ENCODE measurements at places on chromosomes 13 and 19. TPM values are rescaled to one million over a fixed set of nuclear protein-coding genes. Genes with fewer than 3 reads are reported as not detected.

DNA sequence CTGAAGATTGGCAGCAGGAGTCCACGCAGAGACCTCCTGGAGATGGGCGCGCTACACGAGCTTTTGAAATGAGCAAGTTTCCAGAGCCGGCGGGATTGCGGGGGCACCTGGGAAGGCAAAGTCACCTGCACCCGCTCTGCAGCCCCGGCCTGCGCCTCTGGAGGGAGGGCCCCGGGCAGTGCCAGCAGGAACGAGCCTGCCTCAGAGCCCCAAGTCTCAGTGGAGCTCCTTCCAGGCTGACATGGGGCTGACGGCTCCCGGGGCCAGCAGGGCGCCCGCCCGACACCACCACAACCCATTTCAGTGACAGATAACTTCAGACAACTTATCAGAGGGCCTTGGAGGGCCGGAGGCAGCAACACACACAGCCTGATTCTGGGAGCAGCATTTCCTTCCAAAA is 45.0 kb downstream of the RASA3 start:
- no peak for DNase-seq

GRCh38 chr19:34540811-34541557 is 59.4 kb downstream of the WTIP start:
- no peak for DNase-seq

- no peak for DNase-seq
These were observed 96.4 kb downstream of the MBNL2 start for GRCh38 chr13:97318532-97318931.

DNA sequence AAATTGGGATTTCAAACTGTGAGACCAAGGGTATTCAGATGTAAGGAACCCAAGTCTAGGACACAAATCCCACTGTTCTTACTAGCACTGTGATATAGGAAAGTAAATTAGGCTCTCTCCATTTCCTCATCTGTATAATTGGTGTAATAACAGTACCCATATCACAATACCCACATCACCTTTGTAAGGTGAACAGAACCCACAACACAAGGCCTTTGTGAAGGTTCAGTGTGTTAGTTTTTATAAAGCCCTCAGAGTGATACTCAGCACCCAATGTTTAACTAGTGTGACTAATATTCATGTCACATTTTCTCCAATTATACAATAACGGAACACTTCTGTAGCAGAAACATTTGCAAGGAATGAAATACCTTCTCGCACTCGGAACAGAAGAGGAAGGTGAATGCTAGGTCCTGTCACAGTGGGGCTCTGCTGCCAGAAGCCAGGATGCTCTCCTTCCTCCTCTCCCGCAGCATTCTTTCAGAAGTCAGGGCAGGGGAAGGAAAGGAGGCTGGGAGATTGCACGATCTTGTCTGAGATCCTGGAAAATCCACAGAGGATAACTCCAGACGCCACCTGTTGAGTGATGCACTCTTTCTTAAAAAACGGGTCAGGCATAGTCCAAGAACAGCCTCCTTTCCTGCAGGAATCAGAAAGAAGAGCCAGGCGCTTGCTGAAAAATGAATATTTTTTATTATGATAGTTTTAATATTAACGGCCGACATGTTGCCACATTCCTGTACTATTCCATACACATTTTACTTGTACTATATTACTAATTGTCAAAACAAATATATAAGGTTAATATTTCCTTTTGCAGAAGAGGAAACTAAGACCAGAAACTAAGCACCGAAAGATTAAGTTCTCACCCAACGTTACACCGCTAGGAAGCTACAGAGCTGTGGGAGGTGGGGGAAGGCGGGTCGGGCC is 762 bp downstream of the ZNF45 start:
- no peak for DNase-seq

- peak; percentile 92 for DNase-seq
These were observed 10.7 kb downstream of the PTGIR start for GRCh38 chr19:46614114-46614722.

- DNase-seq, result no peak
These were observed 23.6 kb downstream of the DCAF15 start for GRCh38 chr19:13975870-13976269.

The CAPN12 gene
- not detected for total RNA-seq

The FUT1 gene
- 1.8 TPM for total RNA-seq

DNA sequence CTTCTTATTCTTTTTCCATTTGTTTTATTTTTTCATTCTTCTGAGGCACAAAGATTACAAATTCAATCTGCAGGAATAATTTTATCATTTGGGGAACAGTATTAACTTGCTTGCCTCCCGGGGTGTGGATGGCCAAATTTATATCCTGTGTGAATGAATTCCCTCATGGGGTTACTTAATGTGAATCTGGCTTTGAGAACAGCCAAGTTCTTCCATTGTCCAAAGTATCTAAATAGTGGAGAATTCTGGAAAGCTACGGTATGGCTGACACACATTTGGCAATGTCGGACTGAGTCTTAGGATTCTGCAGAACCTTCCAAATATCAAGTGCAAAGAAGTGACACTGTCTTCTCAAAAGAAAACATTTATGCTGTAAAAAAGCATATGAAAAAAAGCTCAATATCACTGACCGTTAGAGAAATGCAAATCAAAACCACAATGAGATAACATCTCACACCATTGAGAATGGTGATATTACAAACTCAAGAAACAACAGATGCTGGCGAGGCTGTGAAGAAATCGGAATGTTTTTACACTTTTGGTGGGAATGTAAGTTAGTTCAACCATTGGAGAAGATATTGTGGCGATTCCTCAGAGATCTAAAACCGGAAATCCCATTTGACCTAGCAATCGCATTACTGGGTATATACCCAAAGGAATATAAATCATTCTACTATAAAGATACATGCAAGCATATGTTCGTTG is 620.2 kb downstream of the EFNB2 start:
- no peak for DNase-seq

The ZNF571 gene
- total RNA-seq, result 2.4 TPM

DNA sequence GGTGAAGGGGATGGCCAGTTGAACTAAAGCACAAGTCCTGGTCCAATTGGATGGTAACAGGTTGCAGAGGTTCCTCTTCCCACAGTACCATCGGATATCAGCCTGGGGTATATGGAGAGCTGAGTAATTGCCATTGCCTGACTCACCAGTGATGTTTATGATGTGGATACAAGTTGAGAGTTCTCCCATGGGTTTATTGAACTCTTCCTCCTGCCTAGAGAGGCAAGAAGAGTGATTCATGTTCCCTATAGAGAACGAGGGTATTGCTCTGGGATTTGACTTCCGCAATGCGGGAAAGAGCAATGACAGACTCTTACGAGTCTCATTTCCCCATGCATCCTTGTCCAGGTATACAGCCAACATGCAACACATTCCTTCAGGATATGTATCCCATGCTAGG is 111.3 kb upstream of the PCDH9 start:
- DNase-seq, result no peak

DNA sequence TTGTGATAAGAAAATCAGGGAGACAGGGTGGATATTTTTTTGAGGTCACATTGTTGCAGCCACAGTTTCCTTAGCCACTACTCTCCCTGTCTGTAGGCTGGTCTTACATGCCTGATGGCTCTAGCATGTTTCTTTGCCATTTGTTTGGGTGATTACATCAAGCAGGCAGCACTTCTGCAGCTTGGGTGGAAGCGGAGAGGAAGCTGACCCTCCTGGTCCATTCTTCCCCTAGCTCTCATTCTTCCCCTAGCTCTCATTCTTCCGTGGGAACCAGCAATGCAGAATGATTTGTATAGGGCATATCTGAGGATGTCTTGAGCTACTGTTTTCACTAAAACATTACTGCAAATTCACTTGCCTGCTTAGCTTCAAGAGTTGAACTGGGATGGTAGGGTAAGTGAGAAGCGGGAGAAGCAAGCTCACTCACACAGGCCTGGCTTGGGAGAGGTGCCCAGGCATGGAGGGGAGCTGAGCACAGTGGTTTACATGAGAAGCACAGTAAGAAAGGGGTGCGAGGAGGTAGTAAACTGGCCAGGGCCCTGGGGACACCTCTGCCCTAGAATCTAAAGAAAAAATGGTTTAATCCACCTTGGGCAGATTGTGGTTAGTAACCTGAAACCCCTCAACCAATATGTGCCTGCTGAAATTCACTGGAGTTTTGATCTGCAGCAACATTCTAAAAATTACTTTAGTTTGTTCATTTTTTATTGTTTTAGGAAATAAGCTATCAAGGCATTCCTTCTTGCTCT is 538.9 kb downstream of the RFC3 start:
- no peak for DNase-seq

DNA sequence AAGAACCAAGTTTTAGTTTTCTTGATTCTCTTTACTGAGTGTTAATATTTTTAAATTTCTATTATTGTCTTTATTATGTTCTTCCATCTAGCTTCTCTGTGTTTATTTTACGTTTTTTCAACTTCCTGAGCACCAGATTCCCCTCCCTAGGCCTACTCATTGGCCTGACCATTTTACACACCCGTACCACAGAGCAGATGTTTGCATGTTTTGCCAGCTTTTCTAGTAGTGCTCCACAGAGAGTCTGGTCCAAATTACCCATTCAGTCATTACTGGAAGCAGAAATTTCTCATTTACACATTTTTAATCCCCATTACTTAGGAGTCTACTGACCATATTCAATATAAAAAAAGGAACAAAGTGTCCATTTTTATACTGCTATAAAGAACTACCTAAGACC is 66.9 kb downstream of the ING1 start:
- no peak for DNase-seq

GRCh38 chr19:1070576-1070930 is 3.6 kb downstream of the ARHGAP45 start:
- DNase-seq, result no peak

GRCh38 chr13:20337884-20338551 is 105.9 kb upstream of the GJB6 start:
- DNase-seq, result no peak

DNA sequence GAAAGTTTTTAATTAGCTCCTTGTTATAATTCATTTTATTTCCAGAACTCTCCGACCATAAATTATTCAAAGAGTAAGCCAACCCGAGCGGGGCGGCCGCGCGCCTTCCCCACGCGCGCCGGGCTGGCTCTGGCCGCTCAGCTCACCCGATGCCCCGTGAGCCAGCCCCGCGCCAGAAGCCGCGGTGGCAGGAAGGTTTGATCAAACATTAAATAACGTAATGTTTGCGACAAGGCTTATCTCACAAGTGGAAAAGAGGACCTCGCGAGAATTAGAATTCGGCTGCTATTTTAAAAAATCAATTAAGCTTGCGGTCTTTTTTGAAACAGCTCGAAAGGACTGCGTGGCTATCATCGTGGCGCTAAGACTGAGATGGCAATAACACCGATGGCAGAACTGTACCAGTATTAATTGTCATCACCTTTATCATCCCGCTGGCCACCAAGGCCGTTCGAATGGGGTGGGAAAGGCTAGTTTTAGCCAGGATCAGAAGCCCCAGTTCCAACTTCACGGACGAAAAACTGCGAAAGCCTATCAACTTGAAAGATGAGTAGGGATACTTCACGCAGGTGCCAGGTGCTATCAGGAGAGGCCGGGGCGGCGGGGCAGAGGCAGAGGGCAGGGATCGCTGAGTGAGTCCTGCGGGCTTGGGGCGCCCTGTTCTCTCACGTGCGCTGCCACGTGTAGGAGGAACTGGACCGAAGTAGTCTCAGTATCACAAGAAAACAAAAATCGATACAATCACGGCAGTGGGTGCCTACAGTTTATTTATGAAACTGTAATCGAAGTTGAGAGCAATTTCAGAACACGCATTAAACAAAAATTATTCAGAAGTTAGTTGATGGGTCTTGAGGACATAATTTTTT is 6.4 kb downstream of the POU4F1 start:
- DNase-seq, result no peak

DNA sequence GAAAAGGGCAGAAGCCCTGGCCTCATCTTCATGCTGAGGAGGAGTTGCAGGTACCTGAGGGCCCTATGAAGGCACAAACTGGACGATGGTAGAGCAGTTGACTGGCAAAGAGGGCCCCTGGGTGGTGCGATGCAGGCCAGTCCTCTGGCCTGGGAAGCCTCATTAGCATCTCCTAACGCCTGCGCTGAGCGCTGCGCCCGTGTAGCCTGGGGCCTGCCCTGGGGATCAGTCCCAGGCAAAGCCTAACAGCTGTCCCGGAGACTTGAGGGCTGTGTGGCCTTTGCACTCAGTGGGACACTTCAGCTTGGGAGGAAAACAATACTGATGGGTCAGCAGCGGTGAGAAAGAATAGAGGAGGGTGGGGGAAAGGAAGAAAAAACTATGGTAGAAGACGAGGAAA is 187.7 kb downstream of the RAP2A start:
- DNase-seq, result no peak

DNA sequence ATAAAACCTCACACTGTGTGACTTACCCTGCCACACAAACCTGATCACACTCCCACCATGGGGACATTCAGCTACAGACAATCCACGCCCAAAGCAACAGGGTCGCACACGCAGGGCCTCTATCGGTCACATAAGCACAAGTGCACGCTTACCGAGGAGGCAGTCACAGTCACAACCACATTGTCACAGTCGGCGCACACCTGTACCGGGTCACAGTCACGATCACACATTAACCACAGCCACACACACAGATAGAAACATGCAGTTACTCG is 579 bp downstream of the ZNF566 start:
- DNase-seq, result no peak

DNA sequence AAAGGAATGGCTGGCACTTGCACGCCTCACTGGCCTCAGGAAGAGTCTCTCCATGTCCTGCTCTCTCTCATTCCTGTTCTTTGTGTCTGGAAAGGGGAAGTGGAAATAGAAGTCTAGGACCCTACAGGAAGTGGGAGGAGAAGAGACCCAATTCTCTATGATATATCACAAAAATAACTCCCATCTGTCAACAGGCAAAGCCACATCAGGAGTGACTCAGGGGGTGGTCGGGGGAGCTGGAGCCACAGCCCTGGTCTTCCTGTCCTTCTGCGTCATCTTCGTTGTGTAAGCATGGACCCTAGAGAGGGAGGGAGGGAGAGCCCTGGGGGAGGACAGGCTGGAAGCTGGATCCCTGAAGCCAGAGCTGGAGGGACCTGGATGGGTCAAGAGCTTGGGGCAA is 3.0 kb downstream of the SIGLEC9 start:
- DNase-seq, result no peak

GRCh38 chr13:31199849-31200636 is at the start of gene B3GLCT:
Gene B3GLCT (plus strand): TSS chr13:31199975. CDS start chr13:31200085, 110 bp downstream.
- peak; percentile 88 for DNase-seq

The PSG7 gene
- total RNA-seq, result not detected

- DNase-seq, result no peak
These were observed 368.8 kb upstream of the TSHZ3 start for GRCh38 chr19:31718032-31718431.

The ZNF225 gene
- total RNA-seq, result 3.0 TPM

DNA sequence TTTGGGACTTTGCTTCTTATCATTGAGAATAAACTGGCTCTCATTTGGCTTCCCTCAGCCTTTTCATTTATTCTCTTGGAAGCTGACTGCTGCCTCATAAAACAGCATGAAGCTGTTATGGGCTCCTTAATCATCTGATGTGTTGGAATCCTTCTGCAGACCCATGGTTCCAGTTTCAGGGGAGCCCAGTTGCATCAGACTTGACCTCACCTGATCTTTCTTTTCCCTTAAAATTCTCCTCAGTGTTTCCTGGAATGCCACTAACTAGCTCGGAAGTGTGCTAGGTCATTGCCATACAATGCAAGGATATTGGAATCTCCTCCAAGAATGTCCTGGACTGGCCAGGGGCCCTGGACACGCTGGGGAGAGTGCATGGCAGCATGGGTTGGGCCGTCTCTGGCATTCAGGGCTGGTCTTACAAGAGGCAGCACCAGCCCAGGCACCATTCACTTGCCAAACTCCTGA is 158.7 kb downstream of the FLT1 start:
- DNase-seq, result peak; percentile 55

The FAM216B gene
- total RNA-seq, result 4.6 TPM
